GM13977 (cell line): ENCODE measurements at places on chromosomes 12 and 14.
A peak's percentile ranks its signal among the peaks of the same experiment; 100 is the strongest.

DNA sequence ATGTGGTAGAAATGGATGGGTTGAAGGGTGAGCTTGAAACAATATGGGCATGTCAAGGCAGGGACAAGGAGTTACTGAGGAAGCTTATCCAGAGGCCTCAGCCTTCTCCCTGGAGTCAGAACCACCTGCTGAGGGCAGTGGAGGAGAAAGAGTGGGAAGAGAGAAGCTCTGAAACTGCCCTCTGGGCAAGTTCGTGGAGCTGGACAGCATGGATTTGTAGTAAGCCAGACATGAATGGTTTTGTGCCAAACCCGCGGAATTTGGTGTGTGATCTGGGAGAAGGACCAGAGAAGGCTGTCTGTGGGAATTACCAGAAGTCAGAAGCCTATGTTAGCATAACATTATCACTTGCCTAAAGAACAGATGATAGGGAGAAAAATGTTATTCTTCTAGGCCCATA is 164.8 kb downstream of the SLC41A2 start:
- DNase-seq = no peak

DNA sequence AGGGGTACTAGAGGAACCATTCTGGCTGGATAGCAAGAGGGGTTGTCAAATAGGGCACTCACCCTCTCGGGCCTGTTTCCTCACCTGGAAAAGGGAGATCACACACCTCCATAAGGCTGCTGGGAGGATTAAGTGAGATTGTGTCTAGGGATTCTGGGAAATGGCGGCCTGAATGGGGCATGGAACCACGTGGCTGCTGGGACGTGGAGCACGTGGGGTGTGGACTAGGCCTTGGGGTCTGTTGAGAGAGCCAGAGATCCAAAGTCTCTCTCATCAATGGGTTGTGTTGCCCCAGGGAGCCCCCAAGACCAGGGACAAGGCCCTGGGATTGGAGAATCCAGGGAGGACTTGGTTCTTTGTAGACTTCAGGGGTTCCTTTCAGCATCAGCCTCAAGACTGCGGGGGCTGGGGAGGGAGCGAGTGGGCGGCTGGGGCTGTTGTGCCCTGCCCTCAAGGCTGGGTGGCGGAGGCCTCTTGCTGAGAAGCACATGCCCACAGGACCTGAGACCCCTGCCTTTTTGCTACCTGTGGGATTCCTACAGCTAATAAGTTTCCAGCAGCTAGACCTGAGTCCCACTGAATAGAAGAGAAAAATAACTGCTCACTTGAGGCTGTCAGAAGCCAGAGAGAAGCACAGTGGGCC is 3.4 kb upstream of the MYL2 start:
- no peak for DNase-seq

- no peak for DNase-seq
Measured at GRCh38 chr14:20748439-20748838, 2.8 kb downstream of the EDDM3A start.

GRCh38 chr14:36646664-36647416 is 14.8 kb upstream of the PAX9 start:
- peak; percentile 25 for DNase-seq

GRCh38 chr12:110733089-110733715 is 9.5 kb downstream of the PPP1CC start:
- DNase-seq = no peak

DNA sequence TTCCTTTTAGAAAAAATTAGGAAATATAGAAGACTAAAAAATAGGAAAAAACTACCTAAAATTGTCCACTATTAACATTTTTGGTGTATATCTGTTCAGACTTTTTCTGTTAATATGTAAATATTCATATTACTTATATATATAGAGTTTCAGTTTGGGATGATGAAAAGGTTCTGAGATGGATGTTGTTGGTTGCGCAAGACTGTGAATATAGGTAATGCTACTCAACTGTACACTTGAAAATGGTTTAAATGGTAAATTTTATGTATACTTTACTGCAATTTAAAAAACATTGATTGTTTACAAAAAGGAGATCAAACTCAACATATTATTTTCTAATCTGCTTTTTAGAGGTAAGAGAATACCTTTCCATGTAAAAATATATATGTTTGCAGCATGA is 200.9 kb downstream of the RAD51B start:
- DNase-seq = no peak

DNA sequence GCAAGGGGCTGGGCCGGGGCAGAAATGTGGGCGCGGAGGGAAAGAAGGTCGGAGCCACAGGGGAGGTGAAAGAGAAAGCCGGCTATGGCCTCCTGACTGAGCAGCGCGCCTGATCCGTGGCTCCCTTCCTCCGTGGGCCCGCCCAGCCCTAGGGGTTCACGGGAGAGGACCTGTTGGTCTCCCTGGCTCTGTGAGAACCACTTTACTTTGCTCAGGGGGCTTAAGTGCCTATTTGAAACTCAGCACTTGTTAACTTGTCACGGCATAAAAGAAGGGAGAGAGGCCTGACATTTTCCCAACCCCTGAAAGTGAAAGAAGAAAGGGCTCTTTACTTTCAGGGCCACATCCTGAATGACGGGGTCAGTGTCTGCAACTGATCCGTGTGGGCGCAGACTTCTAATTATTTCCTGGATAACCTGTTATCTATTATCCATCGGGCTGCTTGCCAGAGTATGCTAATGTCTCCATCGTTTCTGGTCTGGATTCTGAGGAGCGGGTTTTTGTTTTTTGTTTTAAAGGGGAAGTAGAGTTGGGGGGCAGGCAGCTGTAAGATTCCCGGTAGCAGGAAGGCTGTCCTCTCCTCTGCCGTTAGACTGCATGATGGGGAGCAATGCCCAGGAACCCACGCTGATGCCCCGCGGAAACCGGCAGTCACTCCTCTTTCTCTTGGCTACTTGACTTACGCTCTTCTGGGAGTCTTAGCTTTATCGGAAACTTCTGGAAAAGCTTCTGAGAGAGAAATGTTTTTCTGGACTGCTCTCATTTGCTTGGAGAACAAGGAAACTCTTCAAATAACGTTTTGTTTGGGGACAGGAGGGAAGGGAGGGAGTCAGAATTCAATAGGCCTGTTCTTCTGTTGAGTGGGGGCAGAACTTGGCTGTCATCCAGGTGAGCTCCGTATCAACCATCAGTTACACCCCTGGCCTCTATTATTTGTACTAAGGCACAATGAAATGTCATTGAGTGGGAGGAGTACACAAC is 127.7 kb upstream of the MAX start:
- no peak for DNase-seq

GRCh38 chr14:99774556-99775307 is 18.5 kb upstream of the EML1 start:
- DNase-seq = no peak

- peak; percentile 77 for DNase-seq
Measured at GRCh38 chr14:61568572-61569011, 126.7 kb upstream of the HIF1A start.

DNA sequence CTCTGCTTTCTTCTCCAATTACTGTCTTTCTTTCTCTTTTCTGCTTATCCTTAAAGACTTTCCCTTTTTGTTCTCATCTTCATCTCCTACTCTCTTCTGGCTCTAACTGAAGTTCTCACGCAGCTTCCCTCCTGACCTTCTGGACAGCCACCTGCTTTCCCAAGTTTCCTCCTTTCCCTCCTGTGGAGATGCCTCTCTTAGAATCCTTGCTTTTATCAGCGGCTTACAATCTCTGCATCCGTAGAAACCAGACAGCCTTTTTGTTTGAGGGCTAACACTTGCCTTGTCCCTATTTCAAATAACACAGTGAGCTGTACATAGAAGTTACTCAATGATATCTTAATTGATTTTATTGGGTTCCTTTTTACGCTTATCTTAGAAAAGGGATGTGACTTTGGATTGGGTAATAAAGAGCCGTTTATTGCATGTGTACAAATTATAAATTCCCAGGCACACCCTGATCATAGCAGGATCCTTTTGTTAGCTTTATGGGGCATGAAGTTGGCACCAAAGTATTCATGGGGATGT is 2.1 kb upstream of the LGALS3 start:
- no peak for DNase-seq

DNA sequence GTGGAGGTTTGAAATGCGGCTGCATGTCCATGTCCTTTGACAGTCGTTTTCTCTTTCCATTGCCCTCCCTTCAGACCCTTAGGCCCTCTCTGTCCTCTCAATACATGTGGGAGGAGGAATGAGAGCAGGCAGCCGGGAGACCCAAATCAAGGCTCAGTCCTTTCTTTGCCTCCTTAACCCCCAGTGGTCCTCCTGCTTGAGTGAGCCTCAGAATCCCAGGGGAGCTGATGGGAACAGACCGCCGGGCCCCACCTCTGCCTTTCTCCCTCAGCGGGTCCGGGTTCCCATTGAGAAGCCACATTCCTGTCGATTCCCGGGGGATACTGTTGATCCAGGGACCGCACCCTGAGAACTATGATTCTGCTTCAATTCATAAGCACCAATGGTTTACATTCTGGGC is 77.9 kb upstream of the RFLNA start:
- DNase-seq = no peak

GRCh38 chr12:712172-712863 is 40.1 kb upstream of the WNK1 start:
- DNase-seq = no peak

- peak; percentile 79 for DNase-seq
Measured at GRCh38 chr14:20632831-20633691, 8.4 kb downstream of the OR6S1 start.

DNA sequence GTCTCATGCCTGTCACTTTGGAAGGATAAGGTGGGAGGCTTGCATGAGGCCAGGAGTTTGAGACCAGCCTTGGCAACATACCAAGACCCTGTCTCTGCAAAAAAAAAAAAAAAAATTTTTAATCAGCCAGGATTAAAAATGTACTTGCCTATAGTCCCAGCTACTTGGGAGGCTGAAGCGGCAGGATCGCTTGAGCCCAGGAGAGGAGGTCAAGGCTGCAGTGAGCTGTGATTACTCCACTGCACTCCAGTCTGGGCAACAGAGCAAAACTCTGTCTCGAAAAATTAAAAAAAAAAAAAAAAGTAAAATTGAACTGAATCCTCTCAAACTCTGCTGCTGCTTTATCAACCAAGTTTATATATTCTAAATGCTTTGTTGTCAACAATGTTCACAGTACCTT is 128.1 kb upstream of the AEBP2 start:
- DNase-seq = no peak

DNA sequence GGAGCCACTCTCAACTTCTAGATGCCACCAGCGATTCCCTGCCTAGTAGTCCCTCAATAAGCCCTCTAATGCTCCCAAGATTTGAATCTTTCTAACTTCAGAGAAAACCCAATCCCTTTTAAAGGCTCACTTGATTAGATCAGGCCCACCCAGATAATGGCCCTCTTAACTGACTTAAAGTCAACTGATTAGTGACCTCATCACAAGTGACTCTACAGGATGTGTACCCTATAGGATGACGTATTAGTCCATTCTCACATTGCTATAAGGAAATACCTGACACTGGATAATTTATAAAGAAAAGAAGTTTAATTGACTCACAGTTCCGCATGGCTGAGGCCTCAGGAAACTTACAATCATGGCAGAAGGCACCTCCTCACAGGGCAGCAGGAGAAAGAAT is 49.1 kb downstream of the ANKS1B start:
- DNase-seq = no peak

DNA sequence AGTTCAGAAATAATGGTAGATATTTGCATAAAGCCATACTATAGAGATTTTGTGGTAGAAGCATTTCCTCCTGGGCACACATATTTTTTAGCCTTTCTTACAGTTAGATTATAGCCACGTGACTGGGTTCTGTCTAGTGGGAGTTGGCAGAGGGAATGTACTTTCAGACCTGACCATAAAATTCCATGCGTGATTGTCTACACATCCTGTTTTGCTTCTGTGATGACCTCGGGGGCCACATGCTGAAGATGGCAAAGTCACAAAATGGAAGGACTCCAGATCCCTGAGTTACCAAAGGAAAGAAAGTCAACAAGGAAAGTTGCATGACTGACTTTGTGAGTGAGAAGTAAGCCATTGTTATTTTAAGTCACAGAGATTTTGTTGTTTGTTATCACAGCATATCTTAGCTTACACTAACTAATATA is 14.6 kb upstream of the MIA2 start:
- DNase-seq = no peak

- no peak for DNase-seq
Measured at GRCh38 chr12:51868821-51869495, 18.9 kb upstream of the ANKRD33 start.

DNA sequence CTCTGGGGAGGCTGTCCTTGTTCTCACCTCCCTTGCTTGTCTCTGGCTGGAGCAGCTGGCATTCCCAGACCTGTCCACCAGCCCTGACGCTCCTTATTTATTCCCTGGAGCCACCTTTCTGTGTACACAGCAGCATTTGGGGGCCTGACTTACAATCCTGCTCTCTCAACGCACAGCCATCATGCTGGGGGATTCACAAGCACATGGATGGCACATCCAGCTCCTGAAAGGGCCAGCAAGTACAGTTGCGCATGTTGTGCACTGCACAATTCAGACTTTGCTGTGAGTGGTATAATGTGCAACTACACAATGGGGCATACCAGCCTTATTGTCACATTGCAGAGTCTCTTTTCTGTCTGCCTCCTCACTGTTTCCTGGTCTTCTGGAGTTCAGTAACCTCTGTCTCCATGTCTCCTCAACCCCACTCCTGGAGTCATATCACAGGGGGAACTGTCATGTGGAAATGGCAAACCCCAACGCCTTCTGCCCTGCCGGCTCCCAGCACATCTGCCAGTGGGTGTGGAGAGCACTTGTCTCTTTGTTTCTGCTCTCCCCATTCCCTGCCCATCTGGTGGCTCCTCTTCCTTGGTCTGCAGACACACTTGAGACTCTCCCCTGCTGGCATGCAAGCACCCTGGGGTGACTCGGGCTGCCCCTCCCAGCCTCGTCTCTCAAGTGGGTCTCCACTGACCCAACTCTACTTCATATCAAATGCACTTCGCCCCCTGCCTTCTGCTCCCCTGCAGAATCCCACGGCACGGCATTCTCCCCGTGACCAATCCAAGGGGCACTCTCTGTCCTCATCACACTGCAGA is 41.2 kb upstream of the MEG3 start:
- DNase-seq = no peak

DNA sequence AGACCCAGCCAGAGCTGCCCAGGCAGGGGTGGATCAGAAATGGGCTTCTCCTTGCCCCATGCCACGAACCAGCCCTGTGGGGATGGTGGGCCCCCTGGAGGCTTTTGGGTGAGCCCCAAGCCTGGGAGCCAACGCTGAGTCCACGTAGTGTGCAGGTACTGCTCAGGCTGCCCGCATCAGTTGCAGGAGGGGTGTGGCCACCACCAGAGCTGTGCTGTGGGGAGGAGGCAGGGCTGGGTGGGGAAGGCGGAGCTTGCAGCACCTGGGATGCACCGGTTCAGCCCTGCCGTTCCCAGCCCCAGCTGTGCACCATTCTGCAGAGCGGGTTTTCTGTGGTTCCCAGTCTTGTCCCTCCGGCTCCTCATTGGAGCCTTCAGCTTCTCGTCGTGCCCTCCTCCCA is 36.3 kb downstream of the IL31 start:
- DNase-seq = no peak

GRCh38 chr14:68974759-68975347 is 4.2 kb downstream of the ACTN1 start:
- DNase-seq = no peak

- DNase-seq = no peak
Measured at GRCh38 chr14:53384536-53384935, 231.4 kb upstream of the DDHD1 start.

GRCh38 chr14:51605575-51605974 is 46.1 kb upstream of the FRMD6 start:
- no peak for DNase-seq
